Activated gamma-delta T cell treated with Interleukin-2 at 50 U/mL for 16 hours (primary cell): ENCODE measurements at places on chromosomes 1 and 21.

GRCh38 chr1:172148213-172148612 lies 272.3 kb upstream of the C1orf105 start:
- DNase-seq = no peak

- no peak for DNase-seq
These were observed 50.0 kb downstream of the CACHD1 start for GRCh38 chr1:64519901-64520300.

GRCh38 chr1:245434280-245434679 lies 279.5 kb downstream of the KIF26B start:
- no peak for DNase-seq

DNA sequence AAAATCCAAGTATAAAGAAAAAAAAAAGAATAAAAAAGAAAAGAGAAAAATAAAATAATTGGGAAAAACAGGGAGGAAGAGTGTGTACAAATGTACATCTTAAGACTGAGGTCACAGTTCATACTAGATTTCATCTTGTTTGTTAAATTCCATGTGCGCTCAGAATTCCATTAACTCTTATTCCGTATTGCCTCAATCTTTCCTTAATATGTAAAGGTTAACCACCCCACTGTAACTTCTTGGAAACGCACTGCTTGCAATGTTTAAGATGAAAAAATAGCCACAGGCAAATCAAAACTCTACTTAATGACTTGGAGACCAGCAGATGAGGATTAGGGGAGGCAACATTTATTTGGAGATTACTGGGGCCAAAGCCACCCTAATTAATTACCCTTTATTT lies 23.9 kb upstream of the KCNE1 start:
- DNase-seq = no peak

- no peak for DNase-seq
These were observed 645.6 kb upstream of the ADGRL2 start for GRCh38 chr1:81155131-81155530.

- DNase-seq = no peak
These were observed 264.7 kb downstream of the CTH start for GRCh38 chr1:70675737-70676156.

GRCh38 chr1:214337511-214337910 lies 56.6 kb downstream of the SMYD2 start:
- DNase-seq = no peak

DNA sequence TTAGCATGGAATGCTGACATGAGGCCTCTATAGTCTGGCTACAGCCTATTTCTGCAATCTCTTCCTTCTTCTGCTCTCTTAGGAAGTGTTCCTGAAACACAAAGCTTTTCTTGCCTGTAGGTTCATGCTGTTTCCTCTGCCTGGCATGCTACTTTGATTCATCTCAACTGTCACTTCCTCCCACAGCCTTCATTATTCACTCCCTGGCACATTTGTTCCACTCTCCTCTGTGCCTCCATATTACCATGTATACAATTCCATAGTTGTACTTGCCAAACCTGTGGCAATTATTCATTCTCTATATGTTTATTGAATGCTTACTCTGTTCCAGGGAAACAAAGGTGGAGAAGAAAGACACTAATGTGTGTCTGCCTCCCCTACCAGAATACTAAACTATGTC lies 210.2 kb downstream of the LRRC7 start:
- no peak for DNase-seq

GRCh38 chr1:179774566-179774965 lies 31.5 kb downstream of the FAM163A start:
- DNase-seq = no peak

DNA sequence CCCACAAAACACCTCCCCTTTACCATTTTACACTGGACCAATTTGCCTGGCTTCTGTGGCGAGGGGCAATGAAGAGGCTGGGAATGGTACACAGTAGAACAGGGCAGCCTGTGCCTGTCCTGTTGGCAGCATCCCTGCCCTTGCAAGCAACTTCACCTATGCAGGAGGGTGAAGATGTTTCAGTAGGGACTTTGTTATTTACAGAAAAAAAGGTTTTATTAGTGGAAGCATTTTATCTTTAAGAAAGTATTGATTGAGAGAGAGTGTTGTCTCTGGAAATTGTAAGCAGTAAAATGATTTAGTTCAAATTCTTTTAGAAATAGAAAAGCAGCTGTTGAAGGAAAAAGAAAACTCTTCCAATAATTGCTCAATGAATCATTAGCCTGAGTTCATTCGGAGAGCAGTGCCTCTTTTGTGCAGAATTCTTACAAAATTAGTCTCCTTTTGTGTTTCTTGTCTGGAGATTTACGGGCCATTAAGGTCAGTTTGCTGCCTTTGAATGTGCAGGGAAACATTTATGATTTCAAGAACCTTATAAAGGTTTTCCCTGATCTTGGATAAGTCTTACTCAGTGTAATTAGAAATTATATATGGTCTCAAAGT lies 49.1 kb downstream of the HHAT start:
- no peak for DNase-seq

DNA sequence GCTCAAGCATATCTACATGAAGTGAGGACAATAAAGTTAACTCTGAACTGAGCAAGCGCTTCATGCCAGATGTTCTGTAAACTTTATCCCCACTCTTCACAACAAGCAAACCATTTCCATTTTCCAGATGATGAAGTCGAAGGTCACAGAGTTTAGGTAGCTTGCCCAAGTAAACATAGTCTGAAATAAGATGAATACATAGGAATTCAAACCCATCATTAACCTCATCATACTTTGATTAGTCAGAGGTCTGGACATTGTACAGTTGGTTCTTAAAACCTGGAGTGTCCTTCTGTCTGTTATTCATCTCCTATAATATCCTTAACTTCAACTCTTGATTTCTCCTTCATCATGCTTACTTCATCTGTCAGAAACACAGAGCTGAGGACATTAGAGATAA lies 180.3 kb upstream of the C8B start:
- DNase-seq = no peak

GRCh38 chr1:233328142-233328921 lies 808 bp downstream of the MAP3K21 start:
- DNase-seq = peak; percentile 7

DNA sequence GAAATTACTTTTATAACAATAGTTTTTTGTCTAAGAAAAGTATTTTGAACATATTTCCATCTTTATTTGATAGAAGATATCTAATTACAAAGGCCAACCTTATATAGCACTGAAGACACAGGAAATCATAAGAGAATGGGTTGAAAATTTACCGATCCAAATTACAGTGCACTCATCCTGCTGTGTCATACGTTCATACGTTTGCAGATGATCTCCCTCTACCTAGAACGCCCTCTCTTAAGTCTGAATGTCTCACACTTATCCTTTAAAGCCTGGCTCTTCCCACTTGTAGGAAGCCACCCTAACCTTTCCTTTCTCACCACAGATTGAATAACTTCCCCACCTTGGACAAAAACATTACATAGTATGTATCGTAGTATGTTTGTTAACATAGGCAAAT lies 9.3 kb downstream of the ASH1L start:
- no peak for DNase-seq

- DNase-seq = no peak
These were observed 6.3 kb downstream of the NME7 start for GRCh38 chr1:169361281-169361680.

DNA sequence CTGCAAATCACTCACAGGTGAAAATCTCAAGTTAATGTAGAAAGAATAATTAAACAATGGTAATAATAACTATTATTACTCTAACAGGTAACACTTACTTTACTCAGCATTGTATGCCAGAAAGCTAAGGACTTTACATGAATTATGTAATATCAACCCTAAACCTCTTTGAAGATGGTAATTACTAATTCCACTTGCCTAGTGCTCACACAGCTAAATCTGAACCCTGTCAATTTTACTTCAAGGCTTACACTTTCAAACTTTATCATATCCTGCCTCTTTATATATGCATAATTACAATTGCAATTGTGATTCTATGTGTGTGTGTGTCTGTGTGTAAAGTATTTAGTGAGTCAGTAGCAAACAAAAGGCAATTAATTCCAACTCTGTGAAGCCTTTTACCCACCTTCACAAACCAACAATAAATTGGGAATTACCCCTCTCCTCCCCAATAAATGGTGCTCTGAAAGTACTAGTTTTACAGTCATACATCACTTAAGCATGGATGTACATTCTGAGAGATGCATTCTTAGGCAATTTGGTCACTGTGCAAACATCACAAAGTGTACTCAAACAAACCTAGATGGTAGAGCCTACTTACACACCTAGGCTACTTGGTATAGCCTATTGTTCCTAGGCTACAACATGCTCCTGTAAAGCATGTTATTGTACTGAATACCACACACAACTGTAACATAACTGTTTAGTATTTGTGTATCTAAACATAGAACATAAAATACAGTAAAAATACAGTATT lies 5.9 kb downstream of the ZNF644 start:
- no peak for DNase-seq

- DNase-seq = no peak
These were observed 5.5 kb downstream of the POGK start for GRCh38 chr1:166844791-166845190.

- DNase-seq = no peak
These were observed 186.7 kb downstream of the PRDM16 start for GRCh38 chr1:3255680-3256079.

- DNase-seq = no peak
These were observed 272.6 kb downstream of the S1PR1 start for GRCh38 chr1:101509370-101509769.

DNA sequence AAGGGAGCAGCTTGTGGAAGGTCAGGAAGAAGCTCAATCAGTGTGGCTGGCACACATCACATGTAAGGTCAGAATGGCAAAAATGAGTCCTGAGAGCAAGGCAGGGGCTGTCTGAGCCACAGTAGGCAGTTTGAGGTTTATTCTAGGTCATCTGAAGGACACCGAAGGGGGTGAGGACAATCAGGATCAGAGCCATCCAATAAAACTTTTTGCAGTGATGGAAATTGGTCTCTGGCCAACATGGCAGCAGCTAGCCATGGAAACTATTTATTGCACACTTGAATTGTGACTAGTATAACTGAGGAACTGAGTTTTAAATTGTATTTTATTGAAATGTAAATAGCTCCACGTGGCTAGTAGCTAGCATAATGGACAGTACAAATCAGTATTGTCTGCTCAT lies 97.0 kb upstream of the CACNA1E start:
- no peak for DNase-seq

GRCh38 chr21:29582855-29583254 lies 284.1 kb downstream of the BACH1 start:
- DNase-seq = no peak

- DNase-seq = no peak
These were observed 149.3 kb downstream of the TGFB2 start for GRCh38 chr1:218494449-218494852.

DNA sequence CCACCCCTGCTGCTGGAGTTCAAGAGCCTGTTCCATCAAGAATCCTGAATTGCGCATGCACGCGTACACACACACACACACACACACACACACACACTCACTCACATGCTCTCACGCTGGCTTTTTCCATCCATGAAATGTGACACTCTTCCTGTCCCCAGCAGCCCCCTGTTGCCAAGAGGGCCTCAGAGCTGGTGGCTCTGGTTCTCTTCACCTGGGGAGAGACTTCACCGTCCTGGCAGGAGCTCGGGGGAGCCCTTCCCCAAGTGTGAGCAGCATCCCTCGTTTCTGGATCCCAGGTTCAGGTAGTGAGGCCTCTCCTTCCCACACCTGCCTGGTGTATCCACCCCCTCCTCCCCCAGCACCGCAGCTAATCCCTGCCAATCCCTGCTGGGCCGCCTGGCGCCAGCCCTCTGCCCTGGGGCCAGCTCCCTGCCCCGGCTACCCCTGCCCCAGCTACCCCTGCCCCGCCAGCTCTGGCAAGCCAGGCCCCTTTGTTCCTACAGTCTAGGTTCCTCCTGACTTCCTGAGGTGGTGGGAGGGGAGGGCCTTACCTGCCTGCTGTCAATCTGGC lies 9.9 kb downstream of the PLOD1 start:
- DNase-seq = no peak

DNA sequence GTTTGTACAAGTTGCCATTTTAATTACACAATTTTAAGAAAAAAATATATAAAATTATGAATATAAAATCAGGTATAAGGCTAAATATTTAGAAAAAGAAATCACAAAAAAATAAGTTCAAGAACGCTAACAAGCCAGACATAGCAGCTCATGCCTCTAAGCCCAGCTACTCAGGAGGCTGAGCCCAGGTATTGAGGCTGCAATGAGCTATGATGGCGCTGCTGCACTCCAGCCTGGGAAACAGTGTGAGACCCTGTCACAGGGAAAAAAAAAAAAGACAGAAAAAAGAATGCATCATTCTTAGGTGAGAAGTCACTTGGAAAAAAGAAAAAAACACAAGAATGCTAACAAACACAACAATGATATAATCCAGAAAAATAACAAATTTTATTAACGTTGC lies 112.3 kb upstream of the PRDX6 start:
- no peak for DNase-seq

DNA sequence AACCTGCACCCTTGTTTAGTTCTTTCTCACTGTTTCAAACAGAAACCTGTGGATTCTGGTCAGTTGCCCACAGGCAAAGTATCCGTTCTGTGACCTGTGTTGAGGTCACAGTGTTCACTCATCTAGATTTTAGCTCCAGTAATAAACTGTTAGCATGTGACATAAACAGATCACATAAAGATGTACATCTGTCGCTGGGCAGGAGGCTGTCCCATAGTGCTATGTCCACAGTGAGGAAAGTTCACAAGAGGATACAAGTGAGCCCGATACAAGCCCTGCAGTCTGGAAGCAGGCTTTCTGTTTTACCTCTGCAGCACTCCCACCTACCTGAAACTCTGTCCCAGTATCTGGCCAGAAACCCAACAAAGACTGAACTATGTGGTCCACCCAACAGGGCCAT lies 28.4 kb downstream of the LMX1A start:
- DNase-seq = no peak

- no peak for DNase-seq
These were observed 9.9 kb upstream of the DYRK1A start for GRCh38 chr21:37356706-37357105.

GRCh38 chr1:22283596-22283995 lies 140.7 kb upstream of the WNT4 start:
- no peak for DNase-seq

DNA sequence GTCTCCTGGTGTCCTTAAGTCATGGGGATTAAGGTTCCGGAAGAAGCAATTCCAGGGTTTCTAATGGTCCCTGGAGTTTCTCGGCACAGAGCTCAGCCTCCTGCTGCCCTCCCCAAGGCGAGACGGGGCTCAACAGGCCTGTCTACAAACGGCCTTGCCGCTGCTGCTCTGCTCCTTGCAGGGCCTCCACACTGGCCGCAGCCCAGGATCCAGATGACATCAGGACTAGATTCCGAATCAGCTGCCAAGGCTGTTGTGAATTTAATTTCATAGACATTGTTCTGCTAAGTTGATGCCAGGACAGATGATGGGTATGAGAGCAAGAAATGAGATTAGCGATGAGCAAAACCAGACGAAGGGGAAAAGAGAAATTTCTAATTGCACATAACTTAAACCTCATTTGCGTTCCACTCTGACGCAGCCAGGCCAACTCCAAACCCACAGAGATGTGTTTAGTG lies 103.6 kb upstream of the BACE2 start:
- no peak for DNase-seq

GRCh38 chr1:187943606-187944403 lies 1115.1 kb downstream of the PLA2G4A start:
- DNase-seq = no peak

- no peak for DNase-seq
These were observed 1.4 kb downstream of the PEAR1 start for GRCh38 chr1:156894711-156895454.
